ENCODE measurements at places on chromosomes 7 and 10.

DNA sequence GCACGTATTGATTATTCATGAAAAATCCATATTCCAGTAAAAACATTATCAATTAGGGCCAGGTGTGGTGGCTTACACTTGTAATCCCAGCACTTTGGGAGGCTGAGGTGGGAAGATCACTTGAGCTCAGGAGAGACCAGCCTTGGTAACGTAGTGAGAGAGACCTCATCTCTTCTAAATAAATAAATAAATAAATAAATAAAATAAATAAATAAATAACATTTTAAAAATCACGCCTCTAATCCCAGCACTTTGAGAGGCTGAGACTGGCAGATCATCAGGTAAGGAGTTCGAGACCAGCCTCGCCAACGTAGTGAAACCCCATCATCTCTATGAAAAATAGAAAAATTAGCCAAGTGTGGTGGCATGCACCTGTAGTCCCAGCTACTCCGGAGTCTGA lies 32.1 kb downstream of the NRBF2 start:
- no peak for DNase-seq

DNA sequence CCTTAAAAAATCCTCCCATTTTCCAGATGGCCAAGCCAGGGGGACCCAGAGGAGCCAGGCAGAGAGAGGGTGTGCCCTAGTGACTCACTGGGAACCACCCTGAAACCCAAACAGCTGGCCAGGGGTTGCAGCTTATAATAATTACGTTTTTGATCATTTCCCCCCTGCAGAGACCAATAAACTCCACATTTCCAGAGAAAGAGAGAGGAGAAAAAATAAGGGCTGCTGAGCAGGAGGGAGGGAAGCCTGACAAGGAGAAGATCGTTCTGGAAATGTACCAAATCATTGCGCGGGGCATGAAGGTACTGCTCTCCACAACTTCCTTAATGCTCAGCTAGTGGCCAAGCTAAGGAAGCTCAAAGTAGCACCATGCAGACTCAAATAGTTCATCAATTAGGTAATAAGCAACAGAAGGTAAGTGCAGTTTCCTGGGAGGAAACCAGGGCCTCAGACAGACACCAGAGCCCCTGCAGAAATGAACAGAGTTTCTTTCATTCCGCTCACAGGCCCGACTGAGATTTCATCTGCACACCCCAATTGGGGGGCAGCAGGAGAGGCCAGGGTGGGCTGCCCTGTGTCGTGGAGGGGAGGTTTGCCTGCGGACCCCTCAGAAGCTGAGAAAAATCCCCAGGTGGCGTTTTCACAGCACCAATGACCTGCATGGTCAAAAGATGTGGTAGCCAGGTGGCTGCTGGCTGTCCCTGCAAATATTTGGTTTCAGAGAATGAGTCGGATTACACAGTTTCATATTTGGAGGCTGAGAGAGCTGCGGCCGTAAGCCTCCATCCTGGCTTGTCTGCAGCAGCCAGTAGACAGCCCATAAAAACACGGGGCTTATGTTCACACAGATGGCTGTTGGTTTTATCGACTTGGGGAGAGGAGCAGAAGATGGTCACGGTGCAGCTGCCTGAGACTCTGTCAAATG lies 153.2 kb upstream of the LYZL2 start:
- DNase-seq: no peak

DNA sequence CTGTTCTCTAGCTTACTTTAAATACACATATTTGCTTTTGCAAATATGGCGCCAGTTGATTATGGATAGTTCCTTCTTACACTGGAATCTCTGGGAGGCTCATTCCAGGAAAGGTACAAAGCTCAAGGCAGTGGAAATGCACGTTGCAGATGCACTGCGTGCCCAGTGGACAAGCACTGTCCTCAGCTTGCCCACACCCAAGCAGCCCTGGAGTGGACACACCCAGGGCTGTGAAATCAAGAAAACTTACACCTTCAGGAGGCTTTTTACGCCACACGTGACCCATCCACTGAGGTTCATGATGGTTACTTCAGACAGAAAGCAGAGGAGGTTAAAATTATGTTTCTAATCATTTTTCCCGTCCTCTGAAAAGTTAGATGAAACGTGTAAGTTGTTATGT lies 248.5 kb downstream of the VTI1A start:
- no peak for DNase-seq

DNA sequence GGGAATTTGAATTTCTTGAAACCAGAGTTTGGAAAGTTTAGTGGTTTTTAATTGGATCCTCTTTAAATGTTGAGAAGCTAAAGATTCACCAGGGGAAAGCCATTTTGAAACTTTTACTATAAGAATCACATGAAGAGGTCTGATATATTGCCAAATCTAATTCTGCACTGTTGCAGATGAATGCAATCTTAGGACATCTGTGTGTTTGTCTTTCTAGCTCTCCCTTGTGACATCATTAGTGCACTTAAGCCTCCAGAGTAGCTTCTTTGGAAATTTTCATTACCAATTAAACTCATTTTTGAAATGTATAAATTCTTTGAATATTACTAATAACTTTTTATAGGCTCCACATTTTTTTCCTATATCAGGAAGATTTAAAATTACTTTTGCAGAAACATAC lies 160.2 kb downstream of the BICC1 start:
- DNase-seq: no peak

DNA sequence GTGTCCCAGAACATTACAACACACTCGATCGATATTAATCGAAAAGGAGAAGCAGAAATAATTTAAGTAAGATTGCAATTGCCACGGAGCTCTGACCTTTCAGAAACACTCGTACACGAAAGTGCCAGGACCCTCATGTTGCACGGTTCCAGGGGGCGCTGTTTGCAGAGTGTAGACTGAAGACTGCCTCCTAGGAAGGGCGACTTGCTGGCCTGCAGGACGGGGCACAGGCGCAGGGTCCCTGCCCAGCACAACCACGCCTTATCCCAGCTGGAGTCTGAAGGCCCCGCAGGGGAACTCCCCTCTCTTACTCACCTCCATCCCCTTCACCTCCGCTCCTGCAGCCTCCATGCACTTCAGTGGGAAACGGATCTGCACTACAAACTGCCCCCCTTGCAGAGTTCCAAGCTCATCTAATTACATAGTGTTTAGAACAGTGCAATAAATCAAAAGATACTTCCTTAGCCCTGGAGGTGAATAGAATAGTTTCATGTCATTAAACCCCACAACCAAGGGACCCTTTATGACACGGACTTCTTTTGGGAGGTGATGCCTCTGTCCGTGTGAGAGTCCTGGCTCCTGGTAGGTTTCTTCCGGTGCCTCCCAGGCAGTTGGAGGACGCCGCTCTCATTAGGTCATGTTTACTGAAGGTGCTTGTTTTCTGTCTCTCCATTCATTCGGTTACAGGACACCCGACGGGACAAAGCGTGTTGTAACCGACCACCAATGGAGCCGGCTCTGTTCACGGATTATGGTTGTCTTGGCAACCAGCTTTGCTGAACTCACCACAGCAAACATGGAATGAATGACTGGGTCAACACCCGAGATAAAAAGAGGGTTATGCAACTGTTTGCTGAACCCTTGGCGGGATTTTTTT lies 262.2 kb downstream of the BAMBI start:
- DNase-seq: peak; percentile 92

GRCh38 chr7:121860953-121861352 lies 12.0 kb upstream of the PTPRZ1 start:
- DNase-seq: no peak

- no peak for DNase-seq
Measured at GRCh38 chr7:48360574-48360973, 189.3 kb downstream of the ABCA13 start.

DNA sequence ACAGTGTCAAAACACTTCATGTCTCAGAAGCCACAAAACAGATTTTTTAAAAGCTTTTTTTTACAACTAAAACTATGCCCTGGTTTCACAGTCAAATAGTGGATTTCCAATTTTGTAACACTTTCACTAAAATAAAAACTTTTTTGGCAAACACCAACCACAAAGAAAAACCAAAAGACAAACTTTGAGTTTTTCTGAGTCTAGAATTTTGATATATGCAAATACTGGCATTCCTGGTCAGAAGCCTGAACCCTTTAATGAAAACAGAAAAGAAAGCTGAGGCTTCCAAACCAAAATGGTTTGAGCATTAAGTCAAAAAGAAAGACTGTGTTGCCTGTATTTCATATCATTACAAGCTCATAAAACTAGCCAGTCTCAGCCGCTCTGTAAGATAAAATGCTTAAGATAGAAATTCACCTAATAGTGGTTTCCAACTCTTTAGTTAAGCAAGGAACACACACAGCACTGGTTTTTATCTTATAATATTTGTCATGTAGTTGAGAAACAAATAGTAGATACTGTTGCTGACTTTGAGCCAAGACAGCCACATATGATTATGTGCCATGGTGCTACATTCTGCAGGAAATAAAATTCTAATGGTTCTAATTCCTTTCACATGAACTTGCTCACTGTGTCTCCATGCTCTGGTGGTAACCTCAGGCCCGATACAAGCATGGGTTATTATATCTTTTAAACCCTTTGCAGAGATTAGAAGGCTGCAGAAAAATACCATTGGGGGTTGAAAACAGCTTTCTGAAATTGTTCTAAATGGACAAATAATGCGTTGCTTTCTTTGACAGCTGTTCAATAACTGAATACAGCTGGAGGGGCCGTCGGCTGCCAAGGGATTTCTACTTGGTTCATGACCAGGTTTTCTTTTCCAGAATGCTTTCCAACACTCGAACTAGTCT lies 49.4 kb downstream of the FAM171A1 start:
- DNase-seq: no peak

GRCh38 chr7:32643194-32643593 lies 147.9 kb downstream of the AVL9 start:
- DNase-seq: no peak

DNA sequence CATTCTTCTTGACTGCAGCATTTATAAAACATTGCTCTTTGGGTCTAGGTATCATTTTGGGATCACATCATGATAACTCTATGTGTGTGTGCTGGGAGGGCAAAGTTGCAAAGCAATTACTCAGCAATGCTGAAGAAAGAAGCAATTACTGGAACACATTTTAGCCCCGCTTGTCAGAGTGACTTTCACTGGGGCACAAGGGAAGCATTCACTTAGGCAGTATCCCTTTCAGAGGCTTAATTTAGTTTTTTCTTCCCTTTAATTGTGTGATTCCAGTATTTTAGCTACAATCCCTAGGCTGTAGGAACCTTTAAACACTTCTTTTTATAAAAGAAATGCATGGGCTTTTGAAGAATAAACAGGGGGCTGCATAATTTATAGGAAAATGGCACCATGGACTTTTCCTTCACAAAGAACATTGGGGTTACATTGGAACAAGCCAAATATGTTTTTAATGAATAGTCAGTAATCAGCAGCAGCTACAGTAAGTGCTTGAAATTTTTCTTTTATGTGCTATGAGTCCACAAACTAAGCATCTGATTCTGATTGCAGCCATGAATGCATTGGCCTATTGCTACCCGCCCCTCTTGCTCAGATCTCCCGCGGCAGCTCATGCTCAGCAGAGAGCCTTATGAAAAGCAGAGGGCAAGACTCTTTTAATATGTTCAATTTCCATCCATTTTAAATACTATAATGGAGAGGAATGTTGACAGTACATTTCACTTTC lies 51.2 kb upstream of the NXPH1 start:
- DNase-seq: no peak

DNA sequence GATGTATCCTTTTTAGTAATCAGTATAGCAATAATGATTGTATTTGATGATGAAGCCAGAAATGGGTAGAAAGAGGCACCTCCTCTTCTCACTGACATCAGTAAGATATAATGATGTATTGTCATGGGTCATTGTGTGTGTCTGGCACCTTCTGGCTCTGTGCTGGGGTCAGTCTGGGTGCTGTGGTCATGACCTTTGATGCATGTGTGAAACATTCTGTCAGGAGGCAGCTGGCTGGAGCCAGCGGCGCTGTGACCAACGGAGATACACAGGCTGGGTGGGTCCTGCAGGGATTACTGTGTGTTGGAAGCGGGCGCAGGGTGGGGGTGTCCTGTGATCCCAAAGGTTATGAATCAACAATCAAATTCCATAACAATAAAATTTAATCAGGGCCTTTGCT lies 35.2 kb downstream of the EEPD1 start:
- no peak for DNase-seq

- no peak for DNase-seq
Measured at GRCh38 chr10:125479059-125479458, 203.9 kb downstream of the TEX36 start.

DNA sequence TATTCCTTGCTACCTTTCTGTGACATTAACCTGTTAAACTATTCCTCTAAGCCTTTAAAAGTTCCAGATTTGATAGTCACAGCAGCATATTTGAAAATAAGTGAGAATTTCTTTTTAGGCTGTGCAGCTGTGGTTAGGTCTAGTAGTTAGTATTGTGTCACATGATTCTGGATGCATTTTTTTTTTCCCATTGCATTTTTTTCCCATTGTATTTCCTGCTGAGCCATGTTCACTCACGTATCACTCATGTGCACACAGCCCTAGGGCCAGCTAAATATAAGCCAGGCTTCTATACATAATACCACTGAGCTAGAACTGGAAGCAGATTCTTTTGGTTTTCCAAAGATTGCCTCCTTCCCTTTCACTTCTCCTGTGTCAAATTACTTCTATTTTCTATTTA lies 37.4 kb downstream of the DNAJC9 start:
- DNase-seq: no peak

DNA sequence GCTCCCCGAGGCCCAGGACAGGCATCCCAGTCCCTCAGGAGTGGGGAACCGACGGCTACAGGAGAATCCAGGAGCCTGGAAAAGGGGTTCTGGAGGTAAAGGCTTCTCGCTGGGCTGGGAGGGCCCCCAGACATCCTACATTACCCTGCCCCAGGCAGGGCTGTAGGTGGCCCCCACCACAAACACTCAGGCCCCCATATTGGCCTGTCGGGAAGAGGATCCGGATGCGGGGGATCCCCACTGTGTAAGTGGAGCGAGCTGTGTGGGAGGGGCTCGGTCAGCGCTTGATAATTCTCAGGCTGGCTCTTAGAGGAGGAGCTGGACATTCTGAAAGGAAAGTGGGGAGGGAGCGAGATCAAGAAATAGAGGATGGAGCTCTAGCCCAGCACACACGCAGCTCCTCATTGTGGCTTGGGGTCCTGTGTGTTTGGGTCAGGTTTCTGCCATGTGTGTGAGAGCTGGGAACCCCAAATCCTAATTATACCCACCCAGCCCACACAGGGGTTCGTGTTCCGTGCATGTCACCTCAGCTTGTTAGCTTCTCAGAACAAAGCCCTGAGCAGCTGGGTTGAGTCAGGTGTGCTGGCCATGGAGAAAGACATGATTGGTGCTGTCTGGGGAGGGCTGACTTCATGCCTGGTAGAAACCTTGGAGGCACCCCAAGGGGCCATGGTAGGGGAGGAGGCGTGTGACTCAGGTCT lies 49.4 kb downstream of the ZNF467 start:
- no peak for DNase-seq

GRCh38 chr10:96764425-96765060 lies 44.2 kb upstream of the PIK3AP1 start:
- DNase-seq: no peak

GRCh38 chr7:142602756-142603155 lies 146.5 kb upstream of the PRSS1 start:
- DNase-seq: no peak

DNA sequence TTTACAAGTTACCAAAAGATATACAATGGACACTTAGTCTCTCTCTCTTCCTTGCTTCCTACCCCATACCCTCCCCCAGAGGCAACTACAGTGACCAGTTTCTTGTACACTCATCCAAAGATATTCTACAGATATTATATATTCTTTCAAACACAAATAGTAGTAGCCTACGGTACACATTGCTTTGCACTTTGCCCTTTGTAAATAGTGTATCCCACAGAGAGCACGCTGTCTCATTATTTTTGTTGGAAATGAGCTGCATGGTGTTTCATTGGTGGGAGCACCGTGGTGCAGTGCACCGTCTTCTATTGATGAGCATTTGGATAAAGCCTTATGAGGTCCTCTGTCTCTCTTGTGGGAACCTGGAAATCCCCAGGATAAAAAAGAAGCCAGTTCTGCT lies 24.2 kb downstream of the STRA8 start:
- DNase-seq: no peak

GRCh38 chr10:124716369-124716768 lies 27.8 kb downstream of the FAM53B start:
- DNase-seq: no peak

Data from HAP-1 (cell line).